ENCODE measurements at places on chromosomes 5 and 9. TPM values are rescaled to one million over a fixed set of nuclear protein-coding genes. Genes with fewer than 3 reads are reported as not detected.

- DNase-seq: no peak
Observed at GRCh38 chr9:108618906-108619550, 236.8 kb downstream of the ACTL7B start.

GRCh38 chr5:174732036-174733020 is 7.9 kb downstream of the MSX2 start:
- DNase-seq: no peak

DNA sequence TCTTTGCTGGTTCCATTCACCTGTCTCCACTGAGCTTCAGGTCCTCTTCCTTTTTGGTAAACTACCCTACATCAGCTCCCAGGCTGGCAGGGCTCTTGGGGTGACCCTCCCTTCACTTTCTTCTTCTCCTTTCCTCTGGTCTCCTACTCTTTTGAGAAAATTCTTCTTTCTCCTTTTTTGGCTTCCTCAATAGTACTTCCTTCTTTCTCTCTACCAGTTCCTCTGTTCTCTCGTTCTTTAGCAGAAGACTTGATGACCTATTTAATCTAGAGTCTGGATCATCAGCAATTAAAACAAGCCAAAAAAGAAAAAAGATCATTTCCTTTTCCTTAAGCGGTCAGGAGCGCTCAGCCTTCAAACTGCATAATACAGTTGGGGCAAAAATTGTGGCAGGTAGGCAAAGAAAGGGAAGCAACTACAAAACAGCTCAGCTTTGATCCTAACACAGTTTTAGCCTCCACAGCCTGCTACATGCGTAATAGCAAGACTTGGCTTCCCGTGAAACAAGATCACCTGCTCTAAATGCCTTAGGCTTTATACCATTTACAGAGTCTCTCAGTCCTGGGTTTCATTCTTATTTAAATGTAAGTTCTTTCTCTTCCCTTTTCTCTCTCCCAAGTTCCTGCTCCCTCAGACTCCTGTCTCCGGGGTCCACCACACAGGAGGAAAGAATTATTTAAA is 14.0 kb upstream of the GSN start:
- no peak for DNase-seq

DNA sequence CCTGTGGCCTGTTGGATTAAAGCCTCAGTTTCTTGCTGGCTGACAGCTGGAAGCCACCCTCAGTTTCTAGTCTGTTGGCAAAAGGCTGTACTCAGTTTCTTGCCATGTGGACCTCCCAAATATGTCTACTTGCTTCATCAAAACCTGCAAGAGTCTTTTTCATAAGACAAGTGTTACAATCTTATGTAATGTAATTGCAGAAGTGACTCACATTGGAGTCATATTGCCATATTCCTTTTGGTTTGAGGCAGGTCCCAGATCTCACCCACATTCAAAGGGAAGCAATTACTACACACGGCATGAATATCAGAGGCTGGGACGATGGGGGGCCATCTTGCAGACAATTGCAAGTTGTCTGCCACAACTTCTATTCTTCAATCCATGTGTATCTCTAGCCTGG is 286.7 kb upstream of the IL12B start:
- no peak for DNase-seq

DNA sequence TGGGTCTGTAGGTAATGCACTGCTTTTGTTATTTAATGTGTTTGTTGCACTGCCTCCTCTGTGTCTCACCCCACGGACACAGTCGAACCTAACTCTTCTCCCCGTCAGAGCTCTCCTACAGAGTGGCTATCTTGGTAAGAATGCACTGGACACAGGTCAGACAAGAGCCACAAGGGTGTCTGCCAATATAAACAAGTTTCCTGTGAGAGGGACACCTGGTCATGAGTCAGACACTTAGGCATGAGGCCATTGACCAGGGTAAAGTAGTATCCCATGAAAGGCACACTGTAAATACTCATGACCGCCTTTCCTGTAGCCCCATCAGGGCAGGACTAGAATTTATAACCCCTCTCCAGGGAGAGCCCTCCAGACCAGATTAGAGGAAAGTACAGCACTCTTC is 115.5 kb downstream of the SLC12A2 start:
- DNase-seq: peak; percentile 65

DNA sequence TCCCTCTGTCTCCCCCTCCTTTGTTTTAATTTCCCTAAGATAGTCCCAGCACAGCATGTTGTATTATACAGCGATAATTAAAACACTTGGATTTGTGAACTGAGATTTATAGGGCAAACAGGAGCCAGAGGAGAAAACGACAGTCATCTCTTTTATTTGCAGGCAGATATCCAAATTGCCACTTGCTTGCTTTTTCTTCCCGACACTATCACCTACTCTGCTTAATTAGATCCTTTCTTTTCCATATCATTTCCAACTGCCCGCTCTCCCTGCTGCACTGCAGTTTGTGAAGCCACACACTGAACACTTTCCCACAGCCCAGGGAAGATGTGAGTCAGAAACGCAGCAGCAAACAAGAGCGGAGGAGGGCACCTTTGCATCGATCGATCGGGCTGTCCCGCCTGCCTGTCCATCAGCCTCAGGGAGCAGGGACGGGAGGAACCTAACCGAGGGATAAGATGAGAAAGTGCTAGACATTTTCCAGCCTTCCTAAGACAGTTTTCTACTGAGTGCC is 35.8 kb upstream of the SPRY4 start:
- DNase-seq: peak; percentile 42

The ADAMTS13 gene
- 1.8 TPM for polyA plus RNA-seq

The NCS1 gene
- 52.2 TPM for polyA plus RNA-seq

All from endothelial cell of umbilical vein (primary cell).